ENCODE measurements at places on chromosomes 6 and 20.

DNA sequence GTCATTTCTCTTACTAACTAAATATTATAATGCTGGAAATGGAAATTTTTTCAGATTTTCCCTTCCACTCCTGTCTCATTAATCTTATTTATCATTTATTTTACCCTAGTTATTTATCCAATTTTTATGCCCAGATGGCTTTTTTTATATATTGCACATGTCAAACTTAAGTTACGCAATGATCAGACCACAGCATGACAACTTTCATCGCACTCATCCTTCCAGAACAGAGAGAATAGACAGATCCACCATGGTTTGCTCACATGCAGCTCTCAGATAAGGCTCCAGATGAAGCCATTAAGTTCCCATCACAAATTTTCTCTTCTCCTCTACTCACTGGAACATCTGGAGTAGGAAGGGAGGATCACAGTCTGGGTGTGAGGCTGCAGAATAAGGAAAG, 48.7 kb downstream of the MAP7 start:
- H3K27me3 ChIP-seq = no peaks in the 10 kb centered on the region
- H3K27ac ChIP-seq = no peak overlapping the region
- H3K4me3 ChIP-seq = no peak overlapping the region

DNA sequence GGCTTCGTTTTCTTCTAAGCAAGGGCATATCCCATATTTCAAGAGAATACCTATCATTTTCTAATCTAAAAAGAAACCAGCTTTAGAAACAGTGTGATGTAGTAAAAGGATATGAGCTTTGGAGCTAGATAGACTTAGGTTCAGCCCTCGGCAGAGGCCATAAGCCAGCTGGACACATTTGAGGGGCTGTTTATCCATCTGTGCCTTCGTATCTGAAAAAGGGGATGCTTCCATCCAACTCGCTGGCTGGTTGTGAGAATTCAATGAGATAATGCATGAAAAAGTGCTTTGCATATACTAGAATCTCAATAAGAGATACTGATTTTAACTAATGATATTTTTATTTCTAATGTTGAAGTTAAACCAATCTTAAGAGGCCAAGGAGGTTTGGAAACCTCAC, 58.0 kb downstream of the PRL start:
- no peak overlapping the region for H3K4me3 ChIP-seq
- H3K27me3 ChIP-seq = no peaks in the 10 kb centered on the region
- H3K4me1 ChIP-seq = no peaks in the 10 kb centered on the region

GRCh38 chr6:31293343-31293742, 21.5 kb upstream of the HLA-C start:
- H3K4me1 ChIP-seq = peaks cover 6% of the 10 kb centered on the region
- no peaks in the 10 kb centered on the region for H3K36me3 ChIP-seq
- DNase-seq = no peak

- peaks cover 2% of the 10 kb centered on the region for H3K4me1 ChIP-seq
- no peak overlapping the region for H3K27ac ChIP-seq
- DNase-seq = no peak
- H3K36me3 ChIP-seq = no peaks in the 10 kb centered on the region
Observed at GRCh38 chr20:36549628-36549941, 8.3 kb downstream of the MYL9 start.

DNA sequence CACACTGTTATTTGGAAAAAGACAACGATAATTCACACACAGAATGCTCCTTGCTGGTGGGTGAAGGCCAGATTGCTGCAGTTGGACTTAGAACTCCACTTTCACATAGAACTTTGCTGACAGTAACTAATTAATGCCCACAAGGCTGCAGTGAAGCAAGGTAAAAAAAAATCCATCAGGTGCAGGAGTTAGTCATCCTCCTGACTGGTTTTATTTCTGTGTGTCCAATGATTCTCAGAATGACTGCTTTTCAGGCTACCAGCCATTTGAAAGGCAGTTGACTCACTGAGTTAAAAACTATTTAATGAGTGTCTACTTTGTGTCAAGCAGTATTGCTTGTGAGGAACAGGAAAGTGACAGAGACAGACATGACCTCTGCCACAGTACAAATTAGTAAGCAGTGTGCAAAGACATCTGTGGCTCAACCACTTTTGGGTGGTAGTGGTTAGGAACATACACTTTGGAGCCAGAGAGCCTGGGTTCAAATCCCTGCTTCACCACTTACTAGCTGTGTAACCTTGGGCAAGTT, 41.9 kb downstream of the ELOVL5 start:
- H3K36me3 ChIP-seq = peaks cover 23% of the 10 kb centered on the region
- no peak for DNase-seq
- H3K4me3 ChIP-seq = no peak overlapping the region
- H3K4me1 ChIP-seq = peaks cover 79% of the 10 kb centered on the region

All from activated T-helper 2 cell treated with anti-CD3 and anti-CD28 coated beads, Interferon-gamma antibody, Interleukin-2, Interleukin-4, amounts not matched to agents 10 μg/mL and 5 μg/mL and 100 μg/mL, durations not matched to agents 14 hours and 24 hours and 36 hours (primary cell).